ENCODE measurements at places on chromosomes 3 and 15.

DNA sequence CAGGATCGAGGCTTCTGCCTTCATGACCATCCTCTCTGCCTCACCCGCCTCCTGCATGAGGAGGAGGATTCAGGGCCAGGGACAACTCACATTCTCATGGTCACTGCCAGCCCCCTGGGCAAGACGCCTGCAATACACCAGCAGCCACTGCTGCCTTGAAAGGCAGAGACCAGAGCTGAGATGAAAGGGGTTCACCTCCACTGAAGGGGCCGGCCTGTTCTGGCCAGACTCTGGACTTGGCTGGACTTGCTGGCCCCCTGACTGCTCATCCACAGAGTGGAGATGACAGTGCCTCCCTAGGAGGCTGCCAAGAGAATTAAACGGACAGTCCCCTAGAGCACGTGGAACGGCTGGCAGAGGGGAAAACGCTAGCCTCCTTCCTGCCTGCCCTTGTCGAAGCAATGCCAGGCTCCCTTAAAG lies 35.2 kb downstream of the MGLL start:
- DNase-seq = no peak

- DNase-seq = no peak
These were observed 136.5 kb downstream of the ZNF621 start for GRCh38 chr3:40661284-40661683.

- no peak for DNase-seq
These were observed 24.1 kb downstream of the CACNA1D start for GRCh38 chr3:53518495-53518981.

- no peak for DNase-seq
These were observed 20.6 kb upstream of the LCTL start for GRCh38 chr15:66586155-66586976.

DNA sequence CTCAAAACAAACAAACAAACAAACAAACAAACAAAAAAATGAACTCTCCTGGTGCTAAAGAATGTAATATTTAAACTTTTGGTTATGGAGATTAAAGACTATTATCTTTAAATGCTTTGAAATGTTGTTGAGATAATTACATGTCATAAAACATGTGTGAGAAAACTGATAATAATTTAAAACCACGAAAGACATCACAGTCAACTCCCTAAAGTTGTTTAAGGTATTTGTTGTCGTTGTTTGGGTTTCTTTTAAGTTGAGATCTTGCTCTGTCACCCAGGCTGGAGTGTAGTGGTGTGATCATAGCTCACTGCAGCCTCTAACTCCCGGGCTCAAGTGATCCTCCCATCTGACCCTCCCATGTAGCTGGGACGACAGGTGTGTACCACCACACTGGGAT lies 12.0 kb downstream of the EFCAB12 start:
- no peak for DNase-seq

DNA sequence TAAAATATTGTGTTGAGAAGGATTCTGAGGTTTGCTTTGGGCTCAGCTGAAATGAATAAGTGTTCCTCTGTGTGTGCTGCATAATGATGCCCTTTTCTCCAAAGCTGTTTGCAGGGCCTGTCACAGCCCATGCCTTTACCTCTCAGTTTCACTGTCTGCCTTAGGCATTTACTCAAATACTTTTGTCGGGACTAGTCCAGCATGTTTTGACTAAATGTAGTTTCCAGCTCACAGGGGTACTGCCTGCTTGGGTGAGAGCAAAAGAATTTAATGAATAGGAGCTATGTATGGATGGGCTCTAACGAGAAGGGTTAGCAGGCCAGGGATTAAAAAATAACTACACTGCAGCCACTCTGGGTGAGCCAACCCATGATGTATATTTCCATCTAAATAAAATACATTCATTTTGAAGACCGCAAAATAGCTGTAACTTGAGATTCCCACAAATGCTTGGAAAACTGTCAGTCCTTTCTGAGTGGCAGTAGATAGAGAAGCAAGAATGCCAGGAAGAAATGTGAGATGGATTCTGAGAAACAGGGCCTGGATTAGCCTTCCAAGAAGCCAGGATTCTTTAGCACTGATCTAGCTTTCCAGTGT lies 549.2 kb upstream of the TBL1XR1 start:
- peak; percentile 40 for DNase-seq

GRCh38 chr3:153026026-153026425 lies 136.0 kb upstream of the RAP2B start:
- DNase-seq = no peak

- no peak for DNase-seq
These were observed 5.6 kb upstream of the ZNF80 start for GRCh38 chr3:114242947-114243346.

DNA sequence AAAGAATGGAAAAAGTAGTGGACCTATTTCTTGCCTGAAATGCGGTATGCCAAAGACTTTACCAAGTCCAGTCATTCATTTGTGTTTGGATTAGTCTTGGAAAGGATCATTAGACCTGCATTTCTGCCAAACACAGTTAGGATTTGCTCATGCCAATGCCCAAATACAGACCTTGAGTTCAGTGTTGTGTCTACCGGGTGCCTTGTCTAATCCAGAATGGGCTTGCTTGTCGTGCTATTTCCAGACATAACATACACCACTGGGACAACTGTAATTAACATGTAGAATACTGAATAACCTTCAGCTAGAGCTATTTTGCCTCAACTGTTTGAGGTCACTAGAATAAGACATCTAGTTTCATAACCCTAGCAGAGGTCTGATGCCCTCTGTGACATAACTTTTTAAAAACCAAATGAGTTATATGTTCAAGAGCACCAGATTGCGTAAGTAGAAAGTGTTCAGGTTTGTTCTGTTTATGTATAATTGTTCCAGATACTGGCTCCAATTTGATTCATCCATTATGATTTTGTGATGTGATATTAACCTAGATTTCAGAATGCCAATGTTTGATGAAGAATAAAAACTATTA lies 145.3 kb upstream of the DPH6 start:
- DNase-seq = no peak

- no peak for DNase-seq
These were observed 255.3 kb downstream of the RORA start for GRCh38 chr15:60973637-60974415.

DNA sequence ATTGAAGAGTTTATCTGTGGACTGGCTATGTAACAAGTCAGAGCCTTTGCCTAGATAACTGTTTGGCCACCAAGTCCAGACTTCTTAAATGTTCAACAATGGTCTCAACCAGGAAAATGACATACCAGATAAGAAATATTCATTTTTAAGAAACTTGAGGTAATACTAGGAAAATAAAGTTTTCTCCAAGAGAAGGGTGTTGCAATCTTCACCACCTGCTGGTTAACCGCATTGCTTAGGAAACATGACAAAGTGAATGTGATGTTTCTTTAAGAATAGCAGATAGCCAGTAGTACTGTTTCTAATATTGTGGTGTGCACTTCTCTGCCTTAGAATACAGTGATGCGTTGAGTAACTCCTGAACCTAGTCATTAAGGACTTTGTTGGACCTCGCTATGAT lies 321.5 kb upstream of the CADM2 start:
- no peak for DNase-seq

DNA sequence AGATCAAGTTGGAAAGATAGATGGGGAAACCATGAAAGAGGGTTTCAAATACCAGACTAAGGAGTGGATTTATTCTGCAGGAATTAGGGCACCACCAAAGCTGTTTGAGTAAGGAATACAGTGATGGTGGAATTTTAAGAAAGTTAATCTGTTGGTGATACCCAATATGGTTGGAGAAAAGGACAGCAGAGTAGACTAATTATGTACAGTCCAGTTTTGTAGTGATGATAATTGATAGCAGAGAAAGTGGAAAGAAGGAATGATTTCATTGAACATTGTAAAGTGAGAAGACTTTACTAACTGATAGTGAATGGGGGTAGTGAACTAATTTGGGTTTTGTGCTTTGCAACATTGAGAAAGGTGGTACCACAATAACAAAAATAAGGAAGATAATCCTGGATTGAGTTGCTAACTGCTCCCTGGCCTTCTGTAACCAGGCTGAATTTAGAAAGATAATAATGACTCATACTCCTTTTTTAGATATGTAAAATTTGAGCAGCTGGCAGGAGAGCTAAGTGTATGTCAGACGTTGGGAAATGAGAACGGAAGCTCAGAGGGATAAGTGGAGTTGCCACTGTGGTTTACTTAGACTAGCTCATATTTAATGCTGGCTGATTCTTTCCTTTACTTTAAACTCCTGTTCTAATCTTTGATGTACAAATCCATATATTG lies 16.9 kb downstream of the TCAIM start:
- DNase-seq = no peak

- DNase-seq = no peak
These were observed 459.6 kb downstream of the NSUN3 start for GRCh38 chr3:94522488-94522887.

GRCh38 chr3:45547764-45548680 lies 46.5 kb upstream of the LIMD1 start:
- DNase-seq = no peak

- DNase-seq = no peak
These were observed 711 bp downstream of the XXYLT1 start for GRCh38 chr3:195270079-195270816.

DNA sequence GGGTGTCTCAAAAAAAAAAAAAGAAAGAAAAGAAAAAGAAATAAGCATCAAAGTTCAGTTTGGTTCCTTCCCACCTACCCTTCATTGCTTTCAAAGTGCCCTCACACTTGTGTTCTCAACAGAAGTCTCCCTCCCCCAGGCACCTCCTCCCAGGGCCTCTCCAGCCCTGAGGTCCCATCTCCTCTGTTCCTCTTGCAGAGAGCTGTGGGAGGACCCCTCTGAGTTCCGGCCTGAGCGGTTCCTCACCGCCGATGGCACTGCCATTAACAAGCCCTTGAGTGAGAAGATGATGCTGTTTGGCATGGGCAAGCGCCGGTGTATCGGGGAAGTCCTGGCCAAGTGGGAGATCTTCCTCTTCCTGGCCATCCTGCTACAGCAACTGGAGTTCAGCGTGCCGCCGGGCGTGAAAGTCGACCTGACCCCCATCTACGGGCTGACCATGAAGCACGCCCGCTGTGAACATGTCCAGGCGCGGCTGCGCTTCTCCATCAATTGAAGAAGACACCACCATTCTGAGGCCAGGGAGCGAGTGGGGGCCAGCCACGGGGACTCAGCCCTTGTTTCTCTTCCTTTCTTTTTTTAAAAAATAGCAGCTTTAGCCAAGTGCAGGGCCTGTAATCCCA lies 6.1 kb downstream of the CYP1A2 start:
- no peak for DNase-seq

- DNase-seq = no peak
These were observed 254.9 kb upstream of the TBL1XR1 start for GRCh38 chr3:177451864-177452830.

DNA sequence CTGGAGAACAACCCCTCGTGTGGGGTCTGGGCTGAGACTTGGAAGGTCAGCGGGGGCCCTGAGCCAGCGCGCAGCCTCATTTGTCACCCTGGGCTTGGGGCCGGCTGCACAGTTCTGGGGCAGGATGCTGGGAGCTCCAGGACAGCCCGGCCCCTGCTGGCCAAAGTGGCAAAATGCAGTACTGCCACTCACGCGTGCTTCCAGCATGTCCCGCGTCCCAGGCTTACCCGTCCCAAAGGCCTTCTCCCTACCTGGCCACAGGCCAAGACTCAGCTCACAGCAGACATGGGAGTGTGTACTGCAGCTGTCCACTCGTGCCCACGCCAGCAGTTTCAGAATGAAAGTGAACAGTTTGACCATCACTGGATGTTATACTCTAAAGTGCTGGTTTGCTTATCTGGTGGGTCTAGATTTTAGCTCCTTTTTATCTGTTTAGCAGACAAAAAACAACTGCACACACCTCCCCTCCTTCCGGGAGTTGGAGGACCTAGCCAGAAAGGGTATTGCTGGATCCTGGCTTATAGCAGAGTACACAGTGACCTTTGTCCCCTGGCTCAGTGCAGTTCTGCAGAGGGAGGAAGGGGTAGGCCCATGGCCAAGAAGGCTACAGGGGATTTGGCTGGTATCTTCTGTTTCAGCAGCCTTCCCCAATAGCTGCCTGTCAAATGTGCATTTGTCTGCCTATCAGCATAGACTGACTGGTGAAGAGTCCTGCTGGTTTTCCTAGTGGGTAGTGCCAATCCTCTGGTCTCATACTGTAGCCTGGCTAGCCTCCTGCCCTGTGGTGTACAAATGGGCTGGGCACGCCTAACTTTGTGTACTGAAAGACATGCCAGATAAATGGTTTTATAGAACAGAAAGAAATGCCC lies 23.2 kb upstream of the IP6K2 start:
- DNase-seq = peak; percentile 41

- DNase-seq = no peak
These were observed 62.8 kb upstream of the C3orf80 start for GRCh38 chr3:160162440-160162839.

DNA sequence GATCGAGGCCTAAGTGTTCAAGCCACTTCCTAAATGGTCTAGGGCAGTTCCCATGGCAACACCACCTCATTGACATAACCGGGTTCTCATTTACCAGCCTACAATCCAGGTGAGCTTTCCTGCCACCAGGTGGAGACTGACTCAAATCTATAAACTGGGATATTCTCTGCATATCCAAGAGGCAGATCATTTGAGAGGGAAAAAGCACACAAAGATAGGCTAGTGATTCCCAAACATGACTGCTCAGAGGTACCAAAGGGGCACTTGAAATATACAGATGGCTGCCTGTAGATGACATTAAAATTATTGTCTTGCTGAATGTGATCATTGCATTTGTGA lies 141.3 kb upstream of the PROK2 start:
- no peak for DNase-seq

- no peak for DNase-seq
These were observed 41.1 kb downstream of the USP3 start for GRCh38 chr15:63545520-63545919.

DNA sequence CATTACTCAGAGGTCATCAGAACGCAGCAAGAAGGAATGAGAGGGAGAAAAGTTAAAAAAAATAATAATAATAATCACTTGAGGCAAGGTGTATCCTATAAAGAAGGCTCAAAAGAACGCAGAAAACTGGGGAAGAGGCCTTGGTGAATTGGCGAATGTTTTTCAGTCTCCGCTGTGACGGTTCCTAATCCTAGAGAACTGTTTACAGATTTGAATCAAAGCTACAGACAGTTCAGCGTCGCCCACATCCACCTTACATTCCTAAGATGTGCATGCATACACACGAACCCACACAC lies 634 bp downstream of the ZMAT3 start:
- no peak for DNase-seq

DNA sequence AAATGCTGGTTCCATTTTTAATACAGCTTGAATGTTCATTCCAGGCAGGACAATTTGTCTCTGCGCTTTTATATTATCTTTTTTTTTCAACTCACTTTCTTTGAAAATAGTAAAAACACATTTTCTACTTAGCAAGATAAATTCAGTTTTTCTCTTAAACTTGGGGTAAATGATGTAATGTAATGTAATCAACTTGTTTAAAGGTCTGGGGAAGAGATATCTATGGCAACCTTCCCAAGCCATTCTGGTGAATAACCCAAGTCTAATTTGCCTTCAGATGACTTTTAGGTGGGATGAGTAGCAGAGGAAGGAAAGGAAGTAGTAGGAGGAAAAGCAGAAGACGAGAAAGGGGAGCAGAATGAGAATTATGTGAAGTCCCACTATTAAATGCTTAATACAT lies 335.1 kb downstream of the SV2B start:
- no peak for DNase-seq

Data from HS-27A (cell line).